ENCODE measurements at places on chromosomes 16 and 17.

GRCh38 chr17:45770632-45771270 lies 13.4 kb upstream of the CRHR1 start:
- no peak for DNase-seq

DNA sequence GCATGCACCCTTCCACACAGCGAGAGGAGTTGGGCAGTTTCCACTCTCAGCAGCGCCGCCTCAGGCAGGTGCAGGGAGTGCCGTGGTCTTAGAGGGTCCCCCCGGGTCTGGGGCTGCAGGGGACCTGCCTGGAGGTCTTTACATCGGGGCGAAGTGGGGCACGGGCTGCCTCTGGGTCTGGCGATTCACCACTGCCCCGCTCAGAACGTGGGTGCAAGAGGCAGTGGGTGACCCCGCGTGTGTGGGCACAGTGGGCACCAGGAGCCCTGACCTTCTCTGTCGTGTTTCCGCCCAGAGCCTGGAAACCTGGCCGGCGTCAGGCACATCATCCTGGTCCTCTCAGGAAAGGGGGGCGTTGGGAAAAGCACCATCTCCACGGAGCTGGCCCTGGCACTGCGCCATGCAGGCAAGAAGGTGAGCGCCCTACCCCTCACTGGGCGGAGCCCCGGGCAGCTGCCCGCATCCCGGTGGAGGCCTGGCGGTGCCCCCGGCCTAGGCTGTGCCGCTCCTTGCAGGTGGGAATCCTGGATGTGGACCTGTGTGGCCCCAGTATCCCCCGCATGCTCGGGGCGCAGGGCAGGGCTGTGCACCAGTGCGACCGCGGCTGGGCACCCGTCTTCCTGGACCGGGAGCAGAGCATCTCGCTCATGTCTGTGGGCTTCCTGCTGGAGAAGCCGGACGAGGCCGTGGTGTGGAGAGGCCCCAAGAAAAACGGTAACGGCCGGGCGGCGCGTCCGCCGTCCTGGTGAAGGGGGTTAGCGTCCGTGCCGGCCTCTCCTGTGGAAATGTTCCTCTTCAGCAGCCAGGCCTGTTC lies 3.7 kb downstream of the NUBP2 start:
- no peak for DNase-seq

GRCh38 chr17:55421179-55421934 lies at the start of gene MMD:
Gene MMD, minus strand, starts transcription at chr17:55421835. Its CDS starts 140 bp downstream, at chr17:55421695.
- DNase-seq: no peak

- DNase-seq: no peak
Observed at GRCh38 chr17:3957735-3958599, 6.3 kb downstream of the ATP2A3 start.

DNA sequence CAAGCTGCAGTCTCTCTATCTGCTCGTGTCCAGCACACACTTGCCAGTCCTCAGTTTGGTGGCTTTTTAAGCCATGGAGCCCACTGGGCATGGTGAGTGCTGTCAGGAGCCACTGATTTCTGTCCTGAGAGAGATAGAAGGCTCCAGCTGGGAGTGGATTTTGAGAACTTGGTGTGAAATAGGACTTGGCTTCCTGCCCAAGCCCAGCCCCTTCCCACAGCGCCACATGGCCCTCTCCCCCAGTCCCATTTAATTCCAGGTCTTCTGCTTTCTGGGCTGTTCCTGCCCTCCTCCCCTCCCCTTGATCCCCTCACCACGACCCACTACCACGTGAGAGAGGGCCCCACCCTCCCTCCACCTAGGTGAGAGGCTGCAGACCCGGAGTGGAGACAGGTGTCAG lies 14.4 kb upstream of the ABCC3 start:
- DNase-seq: no peak

GRCh38 chr16:66525396-66526180 lies 24.3 kb downstream of the TK2 start:
- no peak for DNase-seq

DNA sequence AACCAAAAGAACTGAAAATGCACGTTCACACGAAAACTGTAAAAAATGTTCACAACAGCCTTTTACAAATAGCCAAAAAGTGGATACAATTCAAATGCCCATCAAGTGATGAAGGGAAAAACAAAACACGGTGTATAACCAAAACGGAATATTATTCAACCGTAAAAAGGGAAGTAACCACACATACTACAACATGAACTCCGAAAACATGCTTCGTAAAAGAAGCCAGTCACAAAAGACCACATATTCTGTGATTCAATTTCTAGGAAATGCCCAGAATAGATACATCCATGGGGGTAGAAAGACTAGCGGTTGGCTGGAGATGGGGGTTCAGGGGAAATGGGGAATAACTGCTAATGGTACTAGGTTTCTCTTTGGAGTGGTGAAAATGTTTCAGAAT lies 81.5 kb upstream of the TRAP1 start:
- no peak for DNase-seq

GRCh38 chr17:36702636-36703035 lies 101.3 kb downstream of the MRM1 start:
- no peak for DNase-seq

GRCh38 chr16:17053536-17054160 lies 417.1 kb downstream of the XYLT1 start:
- DNase-seq: no peak

DNA sequence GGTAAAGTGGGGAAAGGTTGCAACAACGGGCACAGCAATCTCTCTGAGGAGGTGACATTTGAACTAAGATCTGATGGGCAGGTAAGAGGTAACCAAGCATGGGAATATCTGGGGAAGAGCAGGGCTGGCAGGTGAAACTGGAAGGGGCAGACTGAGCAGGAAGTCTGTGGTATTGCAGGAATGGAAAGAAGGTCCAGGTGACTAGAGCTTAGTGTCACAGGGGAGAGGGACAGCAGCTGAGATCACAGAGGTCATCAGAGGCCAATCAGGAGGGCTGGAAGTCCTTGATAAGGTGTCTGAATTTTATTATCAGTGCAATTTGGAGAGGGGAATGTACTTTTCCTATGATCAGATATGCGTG lies 73.3 kb upstream of the DHX40 start:
- no peak for DNase-seq

GRCh38 chr17:10772425-10773380 lies 31.2 kb downstream of the TMEM238L start:
- DNase-seq: no peak

- no peak for DNase-seq
Observed at GRCh38 chr17:55648086-55648485, 74.6 kb downstream of the TMEM100 start.

- no peak for DNase-seq
Observed at GRCh38 chr16:10950393-10950792, 6.0 kb downstream of the CLEC16A start.

Data from GOT3 (cell line).